Stimulated activated naive CD8-positive, alpha-beta T cell treated with anti-CD3 and anti-CD28 coated beads, Interleukin-15, Interleukin-2, amounts not matched to agents 100 U/mL and 50 U/mL, for 24 hours (primary cell): ENCODE measurements at places on chromosomes 2 and 18.

GRCh38 chr2:82333697-82334096 lies 2029.1 kb upstream of the LRRTM1 start:
- DNase-seq, result no peak

DNA sequence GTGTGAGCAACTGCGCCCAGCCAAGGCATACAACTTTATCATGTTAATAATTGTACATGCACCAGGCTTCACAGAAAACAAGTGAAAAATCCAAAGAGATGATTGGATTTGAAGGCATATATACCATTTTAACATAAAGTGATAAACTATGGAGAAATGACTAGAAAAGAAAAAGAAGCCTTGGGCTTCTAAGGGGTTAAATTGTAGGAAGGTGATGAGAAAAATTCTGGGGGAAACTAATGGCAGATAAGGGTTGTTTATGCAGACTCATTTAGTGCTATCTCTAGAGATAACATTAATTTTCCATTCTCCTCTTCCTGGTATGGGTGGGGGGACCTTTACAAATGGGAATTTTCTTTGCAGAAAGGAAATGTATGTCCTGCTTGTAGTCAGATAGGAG lies 154.0 kb downstream of the TMEM17 start:
- DNase-seq, result no peak

- DNase-seq, result no peak
These were observed 7.9 kb downstream of the NEDD4L start for GRCh38 chr18:58051765-58052460.

DNA sequence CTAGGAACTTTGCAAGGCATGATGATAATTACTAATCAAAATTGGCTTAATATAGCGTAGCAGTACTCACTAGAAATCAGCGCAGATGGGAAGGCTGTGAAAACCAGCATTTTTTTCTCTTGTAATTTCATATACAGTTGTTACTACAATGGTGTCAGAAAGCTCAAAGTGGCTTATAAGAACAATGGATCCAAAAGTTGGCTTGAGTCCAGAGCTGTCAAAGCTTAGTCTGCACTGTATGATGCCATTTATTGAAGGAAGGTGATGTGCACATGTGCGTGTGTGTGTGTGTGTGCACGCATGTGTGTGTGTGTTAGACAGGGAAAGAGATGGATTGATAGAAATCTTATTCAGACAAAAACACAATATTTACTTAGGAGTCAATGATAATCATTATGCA lies 341.3 kb downstream of the TGIF1 start:
- DNase-seq, result no peak

DNA sequence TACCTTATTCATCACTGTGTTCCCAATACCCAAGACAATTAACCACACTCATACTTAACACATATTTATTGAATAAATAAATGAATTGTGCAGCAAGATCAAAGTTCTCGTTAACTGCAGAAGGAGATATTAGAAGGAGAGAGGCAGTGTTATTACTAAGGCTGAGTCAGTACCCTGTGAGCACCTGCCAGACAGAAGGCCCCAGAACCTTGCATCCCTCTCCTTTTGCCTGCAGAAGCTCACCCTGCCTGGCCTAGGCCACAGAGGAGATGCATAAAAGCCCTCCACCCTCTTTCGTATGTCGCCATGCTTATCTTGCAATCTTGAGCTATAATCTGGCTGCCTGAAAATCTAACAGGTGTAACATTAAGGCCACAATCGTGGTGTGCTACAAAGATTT lies 20.5 kb upstream of the RNF149 start:
- DNase-seq, result no peak

DNA sequence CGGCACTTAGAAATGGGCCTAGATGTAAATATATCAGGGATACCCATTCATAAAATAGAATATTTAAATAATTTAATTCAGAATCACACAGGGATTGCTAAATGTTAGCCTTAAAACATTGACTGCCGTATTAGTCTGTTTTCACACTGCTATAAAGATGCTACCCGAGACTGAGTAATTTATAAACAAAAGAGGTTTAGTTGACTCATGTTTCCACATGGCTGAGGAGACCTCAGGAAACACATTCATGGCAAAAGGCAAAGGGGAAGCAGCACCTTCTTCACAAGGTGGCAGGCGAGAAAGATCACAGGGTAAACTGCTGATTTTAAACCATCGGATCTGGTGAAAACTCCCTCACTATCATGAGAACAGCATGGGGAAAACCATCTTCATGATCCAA lies 223.6 kb upstream of the GULP1 start:
- DNase-seq, result no peak
